RPMI7951 (cell line): ENCODE measurements at places on chromosomes 3 and 15.

GRCh38 chr3:139718415-139718814 lies 40.6 kb upstream of the NMNAT3 start:
- DNase-seq = peak; percentile 68

- peak; percentile 72 for DNase-seq
These were observed 572.2 kb downstream of the MECOM start for GRCh38 chr3:169091196-169091823.

- DNase-seq = peak; percentile 45
These were observed 21.0 kb upstream of the MCF2L2 start for GRCh38 chr3:183449391-183449790.

- DNase-seq = no peak
These were observed 790 bp upstream of the WHAMM start for GRCh38 chr15:82808634-82809041.

GRCh38 chr15:48631176-48631770 lies 14.2 kb downstream of the FBN1 start:
- DNase-seq = peak; percentile 86

- DNase-seq = no peak
These were observed 52.8 kb upstream of the THUMPD3 start for GRCh38 chr3:9310043-9310442.

- no peak for DNase-seq
These were observed 61.3 kb upstream of the OSTN start for GRCh38 chr3:191137708-191138107.

DNA sequence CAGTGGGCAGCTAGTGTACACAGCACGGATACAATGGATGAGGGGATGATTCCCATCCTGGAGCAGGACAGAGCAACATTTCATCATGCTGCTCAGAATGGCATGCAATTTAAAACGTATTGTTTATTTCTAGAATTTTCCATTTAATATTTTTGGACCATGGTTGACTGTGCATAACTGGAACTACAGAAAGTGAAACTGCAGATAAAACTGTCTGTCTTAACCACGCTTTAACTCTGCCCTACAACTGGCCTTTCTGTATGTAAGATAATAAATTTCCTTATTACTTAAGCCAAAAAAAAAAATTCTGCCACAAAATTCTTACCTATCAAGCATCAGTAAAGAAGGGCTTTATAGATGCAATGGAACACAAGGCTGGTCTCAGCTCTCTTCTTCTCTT lies 33.4 kb downstream of the AP3S2 start:
- no peak for DNase-seq
